ENCODE measurements at places on chromosomes 4 and X.

- no peak for DNase-seq
Measured at GRCh38 chr4:2243681-2244380, 1.9 kb upstream of the HAUS3 start.

- DNase-seq: no peak
Measured at GRCh38 chr4:168101026-168101425, 8.7 kb downstream of the ANXA10 start.

- DNase-seq: no peak
Measured at GRCh38 chrX:107744868-107745267, 30.7 kb downstream of the TSC22D3 start.

DNA sequence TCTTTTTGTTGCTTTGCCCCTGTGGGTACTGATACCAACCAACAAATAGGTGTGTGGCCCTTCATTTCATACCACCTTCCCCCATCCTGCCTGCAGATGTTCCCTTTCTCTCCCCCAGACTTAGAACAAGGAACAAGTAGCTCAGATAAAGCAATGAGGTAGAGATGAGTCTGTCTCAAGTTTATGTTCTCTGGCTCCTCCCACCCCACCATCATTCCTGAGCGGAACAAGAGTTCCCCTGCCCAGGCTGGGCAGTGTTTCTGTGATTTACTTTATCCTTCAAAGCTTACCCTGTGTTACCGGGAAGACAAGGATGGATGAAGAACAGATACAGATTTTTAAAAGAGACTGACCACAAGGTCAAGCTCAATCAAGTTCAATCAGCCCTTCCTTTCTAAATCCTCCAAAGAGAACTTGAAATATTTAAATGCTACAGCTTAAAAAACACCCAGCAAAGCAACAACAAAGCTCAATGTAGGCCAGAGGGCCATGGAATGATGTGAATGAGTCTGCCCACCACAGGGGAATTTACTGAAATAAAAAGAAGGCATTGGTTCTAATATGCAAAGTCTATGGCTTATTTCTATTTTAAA, 80.1 kb upstream of the UCP1 start:
- DNase-seq: no peak

DNA sequence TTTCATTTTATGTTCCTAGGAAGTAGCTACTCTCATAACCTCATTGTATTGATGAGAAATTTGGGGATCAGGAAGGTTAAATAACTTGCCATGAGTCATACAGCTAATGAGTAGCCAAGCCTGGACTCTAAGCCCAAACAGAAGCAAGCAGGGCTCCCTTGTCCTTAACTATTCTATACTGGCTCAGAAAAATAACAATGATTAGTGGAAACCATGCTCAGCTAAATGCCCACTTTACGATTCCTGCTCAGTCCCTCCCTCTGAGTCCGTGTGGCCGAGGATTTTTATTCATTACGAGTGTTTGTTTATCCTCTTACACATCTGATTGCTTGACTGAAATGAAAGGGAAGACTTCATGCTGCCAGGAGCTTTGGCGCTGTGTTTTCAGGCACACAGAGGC, 100.9 kb downstream of the SLC34A2 start:
- DNase-seq: peak; percentile 23

- DNase-seq: no peak
Measured at GRCh38 chr4:147709999-147710398, 21.9 kb upstream of the ARHGAP10 start.

DNA sequence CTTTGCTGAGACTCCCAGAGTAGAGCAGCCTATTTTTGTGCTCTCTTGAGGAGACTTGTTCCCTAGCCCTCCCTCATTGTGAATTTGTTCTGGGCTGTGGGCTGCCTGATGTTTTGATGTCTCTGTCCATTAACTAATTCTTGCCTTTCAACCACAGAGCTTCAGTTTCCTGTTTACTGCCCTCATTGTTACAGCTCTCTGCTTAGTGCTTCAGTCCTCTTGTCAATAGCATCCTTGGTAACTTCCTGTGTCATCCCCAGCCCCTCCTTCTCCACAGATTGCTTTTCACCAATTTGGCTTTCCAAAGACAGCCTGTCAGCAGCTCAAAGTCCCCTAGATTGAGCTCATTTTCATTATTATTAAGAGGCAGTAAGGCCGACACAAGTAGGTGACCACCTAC, 69.9 kb downstream of the COX7B2 start:
- DNase-seq: no peak

DNA sequence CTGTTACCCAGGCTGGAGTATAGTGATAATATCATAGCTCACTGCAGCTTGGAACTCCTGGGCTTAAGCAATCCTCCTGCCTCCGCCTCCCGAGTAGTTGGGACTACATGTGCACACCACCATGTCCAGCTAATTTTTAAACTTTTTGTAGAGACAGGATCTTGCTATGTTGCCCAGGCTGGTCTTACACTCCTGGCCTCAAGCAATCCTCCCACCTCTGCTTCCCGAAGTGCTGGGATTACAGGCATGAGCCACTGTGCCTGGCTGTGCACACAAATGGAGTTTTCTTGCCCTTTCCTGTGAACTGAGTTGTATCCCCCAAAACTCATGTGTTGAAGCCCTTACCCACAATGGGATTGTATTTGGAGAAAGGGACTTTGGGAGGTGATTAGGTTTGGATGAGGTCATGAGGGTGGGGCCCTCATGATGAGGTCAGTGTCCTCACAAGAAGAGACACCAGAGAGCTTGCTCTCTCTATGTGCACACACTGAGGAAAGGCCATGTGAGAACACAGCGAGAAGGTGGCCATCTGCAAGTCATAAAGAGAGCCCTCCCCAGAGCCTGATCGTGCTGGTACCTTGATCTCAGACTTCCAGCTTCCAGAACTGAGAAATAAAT, 40.1 kb downstream of the DDX3X start:
- no peak for DNase-seq

GRCh38 chr4:170476351-170476750, 386.6 kb upstream of the AADAT start:
- no peak for DNase-seq

- DNase-seq: no peak
Measured at GRCh38 chrX:136910565-136911035, 30.1 kb upstream of the RBMX start.

DNA sequence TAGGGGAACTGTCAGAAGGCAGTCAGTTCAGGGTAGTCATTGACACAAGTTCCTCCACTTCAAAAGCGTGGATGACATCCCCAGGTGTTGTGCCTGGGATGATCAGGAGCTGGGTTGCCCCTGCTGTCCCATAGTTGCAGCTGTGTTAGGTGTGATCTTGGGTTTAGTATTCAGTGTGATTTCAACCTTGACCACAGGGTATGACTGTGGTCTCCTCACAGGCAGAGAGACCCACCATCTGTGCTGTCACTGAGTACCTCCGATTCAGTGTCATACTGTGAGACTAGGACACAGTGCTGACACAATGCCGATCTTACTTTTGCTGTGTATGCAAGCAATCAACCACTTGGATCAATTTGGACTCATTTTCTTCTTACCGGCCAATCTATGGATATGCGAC, 25.2 kb downstream of the FOXR2 start:
- DNase-seq: no peak

GRCh38 chr4:10656988-10657387, 27.6 kb downstream of the CLNK start:
- DNase-seq: peak; percentile 41

DNA sequence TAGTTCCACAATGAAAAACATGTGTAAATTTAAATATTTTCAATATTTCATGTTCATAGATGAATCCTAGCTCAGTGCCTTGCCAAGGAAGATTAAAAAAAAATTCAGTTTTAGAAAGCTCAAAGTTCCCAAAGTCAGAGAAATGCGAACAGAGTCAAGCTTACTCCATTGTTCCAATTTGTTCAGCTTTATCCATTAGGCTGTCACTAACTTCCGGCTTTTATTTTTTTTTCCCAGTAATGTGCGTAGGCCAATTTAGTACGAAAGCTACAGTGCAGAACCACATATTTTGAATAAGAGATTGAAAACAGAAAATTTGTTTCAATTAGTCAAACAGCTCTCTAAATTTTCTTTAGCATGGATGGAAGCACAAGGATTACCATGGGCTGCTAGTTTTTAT, 23.1 kb upstream of the KLHL2 start:
- no peak for DNase-seq

GRCh38 chrX:141278306-141278705, 36.0 kb upstream of the SPANXC start:
- DNase-seq: peak; percentile 1

- no peak for DNase-seq
Measured at GRCh38 chr4:184588893-184589292, 60.4 kb downstream of the CASP3 start.

- DNase-seq: peak; percentile 8
Measured at GRCh38 chr4:137226900-137227299, 305.4 kb downstream of the PCDH18 start.

DNA sequence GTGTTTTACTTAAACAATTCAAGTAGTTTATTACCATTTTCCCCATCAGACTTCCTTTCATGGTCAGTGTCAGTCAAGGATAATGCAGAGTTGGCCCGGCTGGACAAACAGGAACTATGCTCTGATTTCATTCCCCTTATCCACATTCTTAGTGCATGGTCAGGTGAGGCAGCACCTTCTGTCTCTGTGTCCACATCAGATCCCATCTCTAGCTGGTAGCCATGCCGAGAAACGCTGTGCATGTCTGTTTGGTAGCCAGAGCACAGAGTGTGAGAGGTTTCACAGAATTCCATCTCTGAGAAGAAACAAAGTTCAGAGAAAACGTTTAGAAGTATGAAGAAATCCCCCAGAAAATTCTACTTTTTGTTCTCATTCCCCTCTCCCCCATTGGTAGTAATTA, 423.7 kb upstream of the TEX13C start:
- no peak for DNase-seq

GRCh38 chrX:41449615-41450014, 2.5 kb downstream of the NYX start:
- no peak for DNase-seq

All from Calu3 (cell line).